NCI-H1105 treated with DMSO at 0.1 percent for 48 hours (cell line): ENCODE measurements at places on chromosomes 1 and 21.
A peak's percentile ranks its signal among the peaks of the same experiment; 100 is the strongest.

DNA sequence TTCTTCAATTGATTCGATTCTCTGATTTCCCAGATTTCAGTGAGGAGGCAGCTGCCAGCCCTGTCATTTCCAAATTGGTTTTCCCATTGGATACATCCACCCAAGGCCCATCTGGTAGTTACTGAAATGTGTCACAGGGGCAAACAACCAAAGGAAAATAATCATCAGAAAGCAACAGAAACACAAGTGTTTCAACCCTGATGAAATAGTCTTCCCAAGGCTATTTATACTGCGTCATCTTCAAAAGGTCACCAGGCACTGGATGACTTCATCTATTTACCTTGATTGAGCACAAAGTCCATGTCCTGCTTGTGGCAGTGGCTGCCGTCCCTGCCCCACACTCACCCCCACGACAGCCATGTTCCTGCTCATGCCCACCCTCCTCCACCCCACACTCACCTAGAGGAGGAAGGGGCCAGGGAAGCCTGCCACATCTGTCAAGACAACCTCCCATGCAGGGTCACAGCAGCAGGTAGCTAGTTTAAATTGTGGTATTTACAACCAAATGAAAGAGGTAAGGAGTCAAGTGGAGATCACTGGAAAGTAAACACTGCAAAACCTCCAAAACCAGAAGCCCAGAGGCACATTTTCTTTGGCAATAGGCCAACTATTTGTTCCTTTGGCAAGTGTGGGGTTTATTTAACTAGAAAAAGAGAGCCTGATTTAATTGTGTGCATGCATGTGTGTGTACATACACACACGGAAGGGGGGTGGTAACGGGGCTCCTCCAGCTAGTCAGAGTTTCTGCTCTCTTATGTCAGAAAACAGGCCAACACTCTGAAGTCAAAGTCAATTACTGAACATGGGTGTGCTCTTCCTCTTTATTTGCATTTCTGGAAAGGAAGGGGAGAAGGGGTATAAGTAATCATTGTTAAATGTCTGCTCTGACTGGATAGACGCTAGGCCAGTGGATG is 49.5 kb upstream of the RAB4A start:
- DNase-seq = peak; percentile 92

DNA sequence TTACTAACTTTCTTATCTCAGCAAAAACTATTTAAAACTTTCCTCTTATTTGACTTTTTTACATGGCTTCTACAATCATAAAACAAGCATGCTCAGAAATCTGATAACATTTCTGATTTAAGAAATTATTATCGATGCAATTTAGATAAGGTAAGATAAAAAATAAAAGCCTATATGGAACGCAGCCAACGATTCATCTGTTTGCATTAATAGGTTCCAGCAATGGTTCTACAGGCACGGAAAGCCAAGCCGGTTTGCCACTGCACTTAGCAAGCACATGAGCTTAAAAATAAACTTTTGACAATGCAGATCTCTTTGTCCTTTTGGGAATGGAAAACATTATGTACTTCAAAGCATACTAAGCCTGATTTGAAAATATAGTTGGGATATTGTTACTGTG is 77.5 kb upstream of the KCNK2 start:
- peak; percentile 87 for DNase-seq

DNA sequence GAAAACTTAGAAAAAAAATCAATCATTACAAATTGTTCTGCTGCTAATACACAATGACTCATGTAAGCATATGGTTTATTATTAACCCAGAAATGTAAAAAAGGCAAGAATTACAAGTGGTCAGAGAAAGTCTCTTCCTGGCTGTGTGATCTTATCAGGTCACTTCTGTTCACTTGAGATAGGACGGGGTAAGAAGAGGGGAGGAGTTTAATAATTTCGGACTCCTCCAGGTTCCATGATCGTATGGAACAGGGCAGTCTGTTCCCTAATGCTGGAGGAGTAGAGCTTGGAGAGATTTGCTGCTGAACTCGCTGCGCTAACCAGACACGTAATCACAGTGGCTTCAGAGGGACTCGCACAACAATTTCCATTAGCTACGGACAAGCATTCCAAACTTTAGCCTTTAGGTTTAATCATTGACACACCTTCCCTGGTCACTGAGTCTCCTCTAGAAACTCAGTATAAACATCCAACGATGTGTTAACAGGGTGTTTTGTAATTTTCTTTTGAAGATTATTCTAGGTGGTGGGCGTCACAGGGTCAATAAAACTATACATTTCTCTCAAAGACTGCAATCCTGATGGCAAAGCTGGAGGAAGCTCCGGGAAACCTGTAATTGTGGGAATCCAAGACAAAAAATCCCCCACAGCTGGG is 1.3 kb downstream of the CRYZ start:
- DNase-seq = no peak

- DNase-seq = no peak
Measured at GRCh38 chr1:110097507-110098221, 14.6 kb upstream of the UBL4B start.

DNA sequence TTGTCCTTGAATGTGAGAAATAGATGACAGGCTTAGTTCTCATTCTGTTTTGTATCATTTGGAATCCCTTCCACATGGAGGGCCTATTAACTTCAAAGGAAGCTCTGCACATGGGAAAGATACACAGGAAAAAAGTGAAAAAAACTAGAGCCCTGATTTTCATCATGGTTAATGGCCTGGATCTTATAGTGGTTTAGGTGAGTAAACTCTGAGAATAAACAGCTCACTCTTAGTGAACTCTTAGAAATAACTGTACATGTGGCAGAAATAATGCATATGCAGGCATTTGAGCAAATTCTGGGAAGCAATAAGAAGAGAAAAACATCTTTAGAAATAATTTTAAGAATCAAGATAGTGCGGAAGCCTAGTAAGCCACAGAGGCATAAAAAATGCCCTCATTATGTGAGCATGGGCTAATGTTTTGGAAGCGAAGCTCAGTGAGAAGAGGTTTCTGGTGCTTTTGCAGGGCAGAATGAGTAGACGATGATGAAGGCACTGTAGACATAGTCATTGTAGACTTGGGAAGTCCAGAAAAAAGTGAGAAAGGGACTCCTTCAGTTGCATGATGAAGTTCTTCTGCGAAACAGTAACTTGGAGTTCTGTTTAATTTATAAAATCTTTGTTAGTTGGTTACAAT is 279.9 kb downstream of the DNM3 start:
- DNase-seq = no peak

DNA sequence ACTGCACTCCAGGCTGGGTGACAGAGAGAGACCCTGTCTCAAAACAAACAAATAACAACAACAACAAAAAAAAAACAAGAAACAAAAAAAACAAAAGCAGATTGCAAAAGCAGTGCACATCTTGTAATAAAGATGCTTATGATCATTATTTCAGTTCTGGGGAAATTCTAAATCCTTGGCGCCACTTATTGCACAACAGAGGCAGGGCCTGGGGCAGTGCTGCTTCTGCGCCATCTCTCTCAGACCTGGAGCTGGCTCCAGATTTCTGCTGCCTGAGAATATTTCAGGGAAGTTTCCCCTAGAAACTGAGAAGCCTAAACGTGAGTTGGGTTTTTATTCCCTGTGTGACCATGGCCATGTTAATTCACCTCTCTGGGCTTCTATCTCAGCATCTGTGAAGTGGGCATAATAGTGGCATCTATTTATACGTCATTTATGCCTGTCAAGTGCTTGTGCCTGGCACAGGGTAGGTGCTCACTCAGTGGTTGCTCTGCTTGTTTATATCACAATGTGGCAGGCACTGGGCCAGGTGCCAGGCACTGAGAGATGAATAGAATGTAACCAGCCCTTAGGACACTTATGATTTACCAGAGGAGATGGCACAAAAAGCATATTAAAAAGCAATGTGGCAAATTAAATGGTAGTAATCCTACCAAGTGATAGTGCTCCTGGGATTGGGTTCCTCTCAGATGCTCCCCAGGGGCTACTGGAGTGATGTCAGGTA is 67.9 kb downstream of the MDM4 start:
- peak; percentile 59 for DNase-seq
